Activated T-helper 2 cell treated with anti-CD3 and anti-CD28 coated beads, Interferon-gamma antibody, Interleukin-2, Interleukin-4, amounts not matched to agents 10 μg/mL and 5 μg/mL and 100 μg/mL, durations not matched to agents 14 hours and 24 hours and 36 hours (primary cell): ENCODE measurements at places on chromosomes 3 and 15.

GRCh38 chr3:99678023-99678422 is 39.6 kb downstream of the COL8A1 start:
- DNase-seq = no peak

- DNase-seq = no peak
These were observed 14.2 kb downstream of the LRRC49 start for GRCh38 chr15:70906842-70907241.

GRCh38 chr3:194123726-194124125 is 12.2 kb upstream of the HES1 start:
- no peak for DNase-seq

GRCh38 chr3:78792733-78793132 is 975.1 kb downstream of the ROBO1 start:
- no peak for DNase-seq

GRCh38 chr3:179021119-179021903 is 50.3 kb downstream of the ZMAT3 start:
- no peak for DNase-seq

GRCh38 chr15:60682115-60682514 is 203.2 kb upstream of the ICE2 start:
- DNase-seq = no peak
